Activated T-cell treated with anti-CD3 and anti-CD28 coated beads for 24 hours (primary cell): ENCODE measurements at places on chromosomes 11 and 22.

- no peak for DNase-seq
Observed at GRCh38 chr11:118227865-118228785, 3.3 kb upstream of the JAML start.

GRCh38 chr11:76564364-76564763 lies 106.2 kb downstream of the LRRC32 start:
- DNase-seq = no peak

DNA sequence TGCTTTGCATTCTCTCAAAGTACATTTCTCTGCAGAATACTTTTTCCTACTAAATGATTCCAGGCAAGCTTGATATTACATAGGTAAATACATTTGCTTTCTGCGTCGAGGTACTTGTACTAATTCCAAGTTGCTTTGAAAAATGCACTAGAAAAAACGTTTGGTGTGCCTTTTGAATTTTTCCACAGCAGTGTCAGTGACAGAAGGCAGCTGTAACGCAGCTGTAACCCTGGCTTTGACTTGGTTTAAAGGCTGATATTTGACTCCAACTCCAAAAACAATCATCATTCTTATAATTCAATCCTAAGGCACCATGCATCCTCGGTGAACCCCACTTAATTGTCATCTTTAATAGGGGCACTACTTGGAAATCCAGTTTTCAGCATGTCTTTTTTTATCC lies 125.0 kb downstream of the MAML2 start:
- no peak for DNase-seq

DNA sequence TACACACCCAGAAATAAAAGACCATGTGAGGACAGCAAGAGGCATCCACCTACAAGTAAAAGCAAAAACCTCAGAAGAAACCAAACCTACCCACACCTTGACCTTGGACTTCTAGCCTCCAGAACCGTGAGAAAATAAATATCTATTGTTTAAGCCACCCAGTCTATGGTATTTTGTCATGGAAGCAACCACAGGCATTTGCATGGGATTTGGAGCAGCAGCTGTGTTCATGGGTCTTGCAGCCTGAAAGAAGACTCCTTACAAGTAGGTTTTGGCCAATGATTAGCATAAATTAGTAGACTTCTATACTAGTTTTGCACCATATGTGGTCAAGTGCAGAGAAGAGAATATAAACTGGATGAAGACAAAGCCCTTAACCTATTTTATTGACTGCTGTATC lies 27.9 kb downstream of the FSHB start:
- no peak for DNase-seq

GRCh38 chr11:57515332-57516060 lies at the start of gene SLC43A1:
Gene SLC43A1 (minus strand): TSS chr11:57515702. CDS start chr11:57514111, 1,591 bp downstream.
- no peak for DNase-seq

- DNase-seq = no peak
Observed at GRCh38 chr22:20080776-20081654, 974 bp downstream of the DGCR8 start.

DNA sequence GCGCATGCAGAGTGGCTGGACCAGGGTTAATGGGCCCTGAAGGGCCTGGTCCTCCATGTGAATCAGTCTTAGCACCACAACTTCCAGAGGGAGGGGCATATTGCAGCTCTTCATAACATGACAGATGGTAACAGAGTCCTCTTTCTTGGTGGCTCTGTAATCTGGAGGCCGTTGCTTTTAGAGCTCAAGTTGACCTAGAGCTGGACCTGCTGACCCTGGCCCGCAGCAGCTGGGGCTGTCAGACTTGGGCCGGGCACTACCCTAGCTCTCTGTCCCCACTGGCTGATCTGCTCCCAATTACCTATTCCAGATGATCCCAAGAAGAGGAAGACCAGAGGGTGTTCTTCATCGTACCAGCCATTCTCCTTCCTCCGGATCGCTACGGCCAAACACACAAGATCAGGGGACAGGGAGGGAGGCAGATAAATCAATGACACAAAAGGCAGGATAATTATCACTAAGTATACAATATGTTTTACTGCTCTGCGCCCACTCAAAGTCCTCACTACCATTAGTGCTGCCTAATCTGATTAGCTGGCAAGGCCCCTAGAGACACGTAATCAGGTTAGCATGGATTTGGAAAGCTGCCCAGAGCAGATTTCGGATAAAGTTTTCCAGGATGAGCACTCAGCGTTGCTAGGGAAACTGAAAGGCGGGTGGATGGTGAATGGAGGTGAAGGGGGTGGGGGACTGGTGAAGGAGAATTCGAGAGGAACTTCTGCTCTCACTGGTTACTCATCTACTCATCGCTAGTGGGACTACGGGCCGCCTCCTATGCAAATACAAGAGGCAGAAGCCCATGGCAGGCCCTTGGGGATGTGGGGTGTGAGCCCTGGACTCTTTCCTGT lies 64.5 kb upstream of the PHOX2A start:
- DNase-seq = no peak

GRCh38 chr22:33707581-33707980 lies 212.7 kb downstream of the LARGE1 start:
- no peak for DNase-seq

DNA sequence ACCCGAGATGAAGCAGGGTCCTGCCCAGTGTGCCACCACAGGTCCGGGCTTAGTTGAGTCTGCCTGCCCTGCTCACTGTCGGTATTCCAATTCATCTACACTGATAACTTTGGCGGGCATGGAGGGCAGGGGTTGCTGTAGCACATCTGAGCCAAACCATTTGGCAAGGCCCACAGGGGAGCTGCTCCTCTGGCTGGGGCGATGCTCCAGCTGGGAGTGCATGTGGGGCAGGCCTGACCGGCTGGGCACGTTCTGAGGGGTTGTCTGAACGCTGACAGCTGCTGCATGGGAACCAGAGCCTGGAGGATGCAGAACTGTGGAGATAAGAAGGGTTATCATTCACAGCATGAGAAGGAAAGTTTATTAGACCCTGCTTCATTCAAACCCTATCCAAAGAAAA lies 40.4 kb downstream of the DRG1 start:
- DNase-seq = no peak

DNA sequence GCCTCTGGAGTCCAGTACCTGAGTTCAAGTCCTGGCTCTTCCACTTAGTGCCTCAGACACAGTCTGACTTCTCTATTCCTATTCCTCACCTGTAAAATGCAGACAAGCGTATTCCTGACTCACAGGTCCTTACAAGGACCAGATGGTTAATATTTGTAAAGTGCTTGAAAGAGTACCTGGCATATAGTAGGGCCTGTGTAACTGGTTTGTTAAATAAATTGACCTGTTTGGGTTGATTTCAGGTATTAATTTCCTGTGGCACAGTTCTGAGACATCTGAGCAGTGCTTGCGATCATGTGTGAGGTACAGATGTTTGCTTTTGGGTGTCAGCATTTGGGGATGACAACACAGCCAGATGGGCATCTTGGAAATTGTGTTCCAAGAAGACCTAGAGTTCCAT lies 127.5 kb downstream of the APIP start:
- no peak for DNase-seq

DNA sequence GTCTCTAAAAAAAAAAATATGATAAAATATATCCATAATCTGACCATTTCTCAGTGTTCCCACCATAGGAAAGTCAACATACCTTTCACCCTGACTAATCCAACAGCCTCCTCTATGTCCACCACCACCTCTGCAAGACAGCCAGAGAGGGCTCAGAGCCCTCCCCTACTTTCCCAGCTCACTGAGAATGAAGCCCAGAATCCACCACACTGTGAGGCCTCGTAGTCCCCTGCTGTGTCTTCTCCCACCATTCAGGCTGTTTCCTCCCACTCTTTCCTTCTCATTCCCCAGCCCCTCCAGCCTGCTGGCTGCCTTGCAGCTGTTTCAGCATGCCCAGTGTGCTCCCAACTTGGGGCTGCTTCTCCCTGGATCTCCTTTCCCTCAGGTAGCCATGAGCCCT lies 27.0 kb downstream of the SGSM3 start:
- DNase-seq = no peak

GRCh38 chr11:112620621-112621394 lies 340.4 kb upstream of the NCAM1 start:
- DNase-seq = no peak

GRCh38 chr11:33881651-33882503 lies 10.0 kb downstream of the LMO2 start:
- no peak for DNase-seq

GRCh38 chr22:49930596-49931412 lies 12.4 kb downstream of the CRELD2 start:
- DNase-seq = no peak

DNA sequence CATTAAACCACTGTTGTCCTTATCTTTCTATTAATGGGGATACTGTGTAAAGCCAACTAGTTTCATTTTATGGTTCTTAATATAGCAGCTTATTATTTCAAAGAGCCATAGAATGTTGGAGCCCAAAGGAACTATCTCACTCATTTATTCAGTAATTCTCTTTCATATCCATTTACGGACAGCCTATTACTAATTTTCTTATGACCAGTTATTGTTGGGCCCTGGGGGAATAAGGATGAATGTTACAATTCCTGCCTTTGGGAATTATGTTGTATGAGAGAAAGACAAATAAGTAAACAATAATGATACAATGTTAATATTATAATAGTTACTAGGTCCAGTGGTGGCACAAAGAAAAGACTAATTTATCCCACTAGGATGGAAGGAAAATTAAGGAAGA lies 52.4 kb downstream of the AAMDC start:
- no peak for DNase-seq

DNA sequence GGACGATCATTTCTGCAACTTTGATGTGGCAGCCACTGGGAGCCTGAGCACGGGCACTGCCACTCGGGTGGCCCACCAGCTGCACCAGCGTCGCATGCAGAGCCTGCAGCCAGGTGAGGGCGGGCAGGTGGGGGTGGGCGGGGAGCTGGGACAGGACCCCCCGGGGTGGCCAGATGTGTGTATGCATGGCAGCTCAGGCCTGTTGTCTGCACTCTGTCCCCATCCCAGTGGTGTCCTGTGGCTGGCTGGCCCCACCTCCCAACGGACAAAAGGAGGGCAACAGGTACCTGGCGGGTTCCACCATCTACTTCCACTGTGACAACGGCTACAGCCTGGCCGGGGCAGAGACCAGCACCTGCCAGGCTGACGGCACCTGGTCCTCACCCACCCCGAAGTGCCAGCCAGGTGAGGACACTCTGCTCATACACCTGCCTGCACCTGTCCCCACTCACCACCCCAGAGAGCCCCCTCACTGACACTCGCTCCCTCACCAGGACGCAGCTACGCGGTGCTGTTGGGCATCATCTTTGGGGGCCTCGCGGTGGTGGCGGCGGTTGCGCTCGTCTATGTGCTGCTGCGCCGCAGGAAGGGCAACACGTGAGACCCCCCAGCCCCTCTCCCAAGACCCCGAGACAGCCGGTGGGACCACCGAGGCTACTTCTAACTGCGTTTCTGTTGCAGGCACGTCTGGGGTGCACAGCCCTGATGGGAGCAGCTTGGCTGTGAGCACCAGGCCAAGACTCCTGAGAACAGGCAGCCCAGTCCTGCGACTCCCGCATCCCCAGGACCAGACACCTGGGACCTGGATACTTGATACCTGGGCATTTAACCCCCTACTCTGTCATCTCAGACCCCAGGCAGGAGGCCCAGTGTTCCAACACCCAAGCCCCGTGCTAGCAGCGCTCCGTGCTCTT lies 6.7 kb downstream of the SUSD2 start:
- no peak for DNase-seq

DNA sequence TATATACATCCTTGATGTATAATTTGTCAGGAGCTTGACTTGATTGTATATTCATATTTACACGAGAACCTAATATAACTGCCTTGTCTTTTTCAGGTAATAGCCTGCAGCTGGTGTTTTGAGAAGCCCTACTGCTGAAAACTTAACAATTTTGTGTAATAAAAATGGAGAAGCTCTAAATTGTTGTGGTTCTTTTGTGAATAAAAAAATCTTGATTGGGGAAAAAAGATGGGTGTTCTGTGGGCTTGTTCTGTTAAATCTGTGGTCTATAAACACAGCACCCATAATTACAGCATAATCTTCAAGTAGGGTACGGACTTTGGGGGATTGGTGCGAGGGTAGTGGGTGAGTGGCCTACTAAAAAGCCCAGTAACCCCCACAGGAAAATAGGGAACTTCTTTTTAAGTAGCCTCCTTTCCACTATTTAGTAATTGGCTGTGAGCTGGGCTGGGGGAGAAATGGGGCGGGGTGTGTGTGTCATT lies 7.5 kb downstream of the MALAT1 start:
- DNase-seq = no peak

DNA sequence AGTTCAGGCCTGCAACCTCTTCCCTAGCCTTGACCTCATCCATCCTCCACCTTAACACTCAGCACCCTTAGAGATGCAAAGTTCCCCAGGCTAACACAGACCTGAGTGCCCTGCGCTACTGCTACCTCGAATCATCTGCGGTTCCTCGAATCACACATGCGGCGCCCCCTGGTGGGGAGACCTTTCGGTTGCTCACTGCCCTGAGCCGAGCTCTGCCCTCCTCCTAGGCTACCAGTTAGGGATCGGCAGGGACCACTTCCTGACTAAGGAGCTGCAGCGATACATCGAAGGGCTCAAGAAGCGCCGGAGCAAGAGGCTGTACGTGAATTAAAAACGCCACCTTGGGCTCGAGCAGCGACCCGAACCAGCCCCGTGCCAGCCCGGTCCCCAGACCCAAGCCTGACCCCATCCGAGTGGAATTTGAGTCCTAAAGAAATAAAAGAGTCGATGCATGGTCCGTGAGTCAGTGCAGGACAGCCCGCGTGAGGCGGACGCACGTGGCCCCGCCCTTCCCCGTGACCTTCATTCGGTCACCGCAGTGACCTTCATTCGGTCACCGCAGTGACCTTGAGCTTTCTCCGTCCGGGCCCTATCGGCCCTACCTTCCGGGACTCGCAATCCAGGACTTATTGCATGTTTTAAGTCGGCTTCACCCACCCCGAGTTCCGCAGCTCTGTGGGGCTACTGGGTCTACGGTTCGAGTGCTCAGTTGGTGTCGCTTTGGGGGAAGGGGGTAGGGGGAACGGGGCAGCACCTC lies 830 bp upstream of the ESRRA start:
- peak; percentile 88 for DNase-seq

DNA sequence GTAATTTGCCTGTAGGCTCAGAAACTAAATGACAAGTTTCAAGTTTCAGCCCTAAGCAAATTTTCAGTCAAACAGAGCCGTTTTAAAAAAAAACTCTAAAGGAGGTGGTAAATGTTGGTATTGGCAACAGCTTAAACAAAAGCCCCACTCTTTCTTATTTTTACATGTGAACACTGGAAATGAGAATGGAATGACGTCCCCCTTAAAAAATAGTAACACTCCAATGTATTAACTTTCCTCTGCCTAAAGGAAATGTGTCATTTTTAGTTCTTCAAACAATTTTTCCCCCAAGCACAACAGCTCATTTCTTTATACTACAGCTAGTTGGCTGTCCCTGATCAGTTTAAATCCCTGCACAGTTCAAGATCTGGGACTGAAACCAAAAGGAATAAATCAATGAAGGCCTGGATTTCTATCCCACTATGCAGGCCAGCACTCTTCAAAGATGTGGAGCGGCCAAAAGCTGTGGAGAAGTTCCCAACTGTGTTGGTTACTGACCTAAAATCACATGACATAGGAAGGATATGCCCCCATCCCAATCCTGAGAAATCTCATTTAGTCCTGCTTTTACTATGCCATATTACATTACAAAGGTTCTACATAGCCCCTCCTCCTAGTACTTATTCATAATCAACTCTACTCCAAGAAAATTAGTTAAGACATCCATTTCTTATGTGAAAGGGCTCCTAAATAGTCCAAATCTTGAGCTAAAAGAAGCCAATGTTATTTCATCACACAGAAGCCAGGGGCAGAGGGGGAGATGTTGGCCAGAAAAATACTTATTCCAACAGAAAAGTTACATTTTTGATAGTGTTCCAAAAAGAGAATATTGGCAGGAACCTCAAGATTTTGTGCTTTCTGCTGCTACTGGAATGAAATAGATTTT lies 95.9 kb downstream of the CADM1 start:
- no peak for DNase-seq
